ENCODE measurements at places on chromosomes 4 and X. TPM values are rescaled to one million over a fixed set of nuclear protein-coding genes. Genes with fewer than 3 reads are reported as not detected.

DNA sequence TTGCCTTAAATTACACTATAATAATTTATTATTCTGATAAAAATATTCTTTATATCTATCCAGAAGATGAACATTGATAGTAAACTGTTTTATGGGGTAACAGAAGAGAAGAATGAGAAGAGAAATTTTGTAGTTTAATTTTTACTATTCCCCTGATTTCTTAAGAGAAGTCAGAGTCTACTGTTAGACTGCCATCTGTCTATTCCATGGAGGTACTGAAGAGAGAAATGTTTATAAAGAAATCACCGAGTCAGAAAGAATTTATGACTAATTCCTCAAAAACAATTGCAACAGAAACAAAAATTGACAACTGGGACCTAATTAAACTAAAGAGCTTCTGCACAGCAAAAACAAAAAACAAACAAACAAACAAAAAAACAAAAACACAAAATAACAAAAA, 149.9 kb downstream of the FGF16 start:
- peak; percentile 15 for DNase-seq

GRCh38 chrX:65607070-65607742, 60.2 kb upstream of the MSN start:
- no peak for DNase-seq

ATP1B4 gene
- total RNA-seq: 58.0 TPM

PTCHD1 gene
- total RNA-seq: 0.03 TPM

DNA sequence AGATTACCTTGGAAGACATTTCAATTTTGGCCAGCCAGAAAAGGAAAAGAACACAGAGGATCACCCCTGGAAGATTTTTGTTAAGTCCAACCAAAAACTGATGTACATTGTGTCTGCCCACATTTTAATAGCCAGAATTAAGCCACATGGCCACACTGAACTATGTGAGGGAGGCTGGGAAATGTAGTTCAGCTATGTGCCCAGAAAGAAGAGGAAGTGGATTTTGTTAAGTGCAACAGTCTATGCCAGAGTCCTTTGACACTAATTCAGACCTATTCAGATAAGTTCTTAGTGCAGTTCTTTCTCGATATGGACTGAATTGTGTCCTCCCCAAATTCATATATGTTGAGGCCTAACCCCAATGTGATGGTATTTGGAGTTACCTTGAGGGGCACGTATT, 18.4 kb downstream of the PRPS1 start:
- no peak for DNase-seq

- DNase-seq: no peak
Measured at GRCh38 chr4:185246453-185246852, 37.1 kb downstream of the SNX25 start.

DNA sequence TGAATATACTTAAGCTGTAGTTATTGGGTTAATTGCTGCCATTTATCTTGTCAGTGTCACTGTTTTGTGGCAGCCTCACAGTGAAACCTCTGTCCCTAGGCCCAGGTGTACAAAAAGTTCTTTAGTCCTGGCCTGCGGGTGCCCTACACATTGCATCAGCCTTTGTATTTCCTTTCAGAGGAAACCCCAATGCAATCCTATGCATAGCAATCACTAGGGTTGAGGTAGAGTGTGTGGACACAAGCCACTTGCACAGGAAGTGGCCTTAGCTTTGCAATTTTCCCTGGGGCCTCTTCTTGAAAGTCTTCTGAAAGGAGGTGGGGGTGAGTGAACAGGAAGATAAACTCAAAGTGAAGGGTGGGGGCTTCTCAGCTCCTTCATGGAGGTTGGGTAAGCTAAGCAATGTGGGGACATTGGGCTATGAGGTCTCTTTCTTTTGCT, 27.8 kb downstream of the VSIG4 start:
- no peak for DNase-seq

- no peak for DNase-seq
Measured at GRCh38 chr4:56288663-56289062, 98.6 kb downstream of the AASDH start.

GRCh38 chr4:107655289-107655688, 64.7 kb downstream of the PAPSS1 start:
- no peak for DNase-seq

Data from myocyte (in vitro differentiated cells).